ENCODE measurements at places on chromosomes 1 and 21.

GRCh38 chr1:42765269-42765668 lies 1.6 kb downstream of the P3H1 start:
- no peak for DNase-seq

- DNase-seq: no peak
These were observed 5.0 kb upstream of the SHCBP1L start for GRCh38 chr1:182957902-182958395.

GRCh38 chr1:54405898-54406293 lies 298 bp downstream of the SSBP3 start:
- no peak for DNase-seq

- no peak for DNase-seq
These were observed 21.6 kb downstream of the NUP210L start for GRCh38 chr1:154133256-154133655.

DNA sequence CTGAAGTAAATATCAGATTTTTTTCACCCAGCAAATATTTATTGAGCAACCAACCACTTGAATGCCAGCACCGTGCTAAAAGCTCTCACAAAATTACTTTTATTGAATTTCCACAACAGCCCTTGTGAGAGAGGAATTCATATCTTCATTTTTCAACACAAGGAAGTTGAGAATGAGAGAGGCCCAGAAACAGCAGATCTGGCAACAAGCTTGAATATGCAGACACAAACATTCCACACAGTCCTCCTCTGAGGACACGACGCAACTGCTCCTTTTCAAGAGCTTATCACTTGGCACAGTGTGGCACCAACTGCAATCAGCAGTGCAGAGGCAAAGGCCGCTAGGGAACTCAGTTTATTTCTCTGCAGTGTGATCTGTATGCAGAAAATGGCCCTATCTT lies 32.2 kb upstream of the IFNAR2 start:
- DNase-seq: no peak

DNA sequence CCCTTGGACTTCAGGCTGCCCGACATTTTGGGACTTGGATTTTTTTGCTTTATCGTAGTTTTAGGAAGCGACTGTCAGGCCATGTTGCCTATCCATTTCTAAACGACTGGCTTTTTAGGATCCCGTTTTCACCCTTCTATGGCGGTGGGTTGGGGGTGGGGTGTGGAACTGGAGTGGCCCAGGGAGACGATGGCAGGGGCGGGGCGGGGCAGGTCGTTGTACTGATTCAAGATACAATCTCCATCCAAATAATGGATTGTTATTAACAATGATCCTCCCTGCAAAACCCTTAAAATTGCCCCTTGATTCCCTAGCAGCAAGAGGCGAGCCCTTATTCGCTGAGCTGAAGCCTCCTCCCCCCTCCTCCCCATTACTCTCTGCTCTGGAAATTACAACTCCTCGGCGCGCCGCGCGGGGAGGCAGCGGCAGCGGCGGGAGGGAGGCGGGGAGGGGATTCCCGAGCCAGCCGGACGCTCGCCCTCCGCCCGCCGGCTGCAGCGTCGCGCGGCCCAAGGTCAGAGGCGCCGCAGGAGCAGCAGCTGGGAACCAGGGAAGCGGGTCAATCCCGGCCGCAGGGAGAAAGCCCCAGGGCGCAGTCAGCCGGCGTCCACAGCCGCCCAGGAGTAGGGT lies at the start of gene TRIM67:
TRIM67 (plus strand) TSS at position 392 of the 630 bp plus-strand sequence. CDS start 912 bp downstream, outside the sequence.
- DNase-seq: peak; percentile 76

DNA sequence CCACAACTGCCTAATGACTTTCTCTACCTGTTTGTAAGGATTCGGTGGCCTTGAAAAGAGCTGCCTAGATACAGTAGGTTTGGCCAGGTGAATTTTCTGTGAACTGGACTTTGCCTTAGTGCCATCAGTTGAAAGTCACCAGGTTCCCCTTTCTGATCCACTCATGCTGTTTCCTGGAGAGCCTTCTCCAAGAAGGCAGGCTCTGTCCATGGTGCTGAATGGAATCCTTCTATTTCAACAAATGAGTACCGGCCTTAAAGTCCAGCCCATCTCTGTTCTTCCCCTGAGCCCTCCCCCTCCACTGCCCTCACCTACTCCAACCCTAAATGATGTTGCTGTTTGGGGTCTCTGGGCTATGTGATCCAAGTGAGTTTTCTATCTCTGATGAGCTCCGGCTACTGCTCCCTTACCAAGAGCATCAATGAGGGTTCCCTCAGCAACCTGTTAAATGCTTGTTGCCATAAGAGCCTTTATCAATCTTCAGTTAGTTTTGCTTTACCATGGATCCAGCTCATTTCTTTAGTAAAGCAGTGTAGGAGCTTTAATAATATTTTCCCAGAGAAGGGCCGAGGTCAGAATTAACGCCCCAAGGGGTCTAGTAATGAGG lies 500.4 kb downstream of the PTPRU start:
- no peak for DNase-seq

- DNase-seq: peak; percentile 46
These were observed 11.3 kb upstream of the RIPK4 start for GRCh38 chr21:41777951-41778815.

DNA sequence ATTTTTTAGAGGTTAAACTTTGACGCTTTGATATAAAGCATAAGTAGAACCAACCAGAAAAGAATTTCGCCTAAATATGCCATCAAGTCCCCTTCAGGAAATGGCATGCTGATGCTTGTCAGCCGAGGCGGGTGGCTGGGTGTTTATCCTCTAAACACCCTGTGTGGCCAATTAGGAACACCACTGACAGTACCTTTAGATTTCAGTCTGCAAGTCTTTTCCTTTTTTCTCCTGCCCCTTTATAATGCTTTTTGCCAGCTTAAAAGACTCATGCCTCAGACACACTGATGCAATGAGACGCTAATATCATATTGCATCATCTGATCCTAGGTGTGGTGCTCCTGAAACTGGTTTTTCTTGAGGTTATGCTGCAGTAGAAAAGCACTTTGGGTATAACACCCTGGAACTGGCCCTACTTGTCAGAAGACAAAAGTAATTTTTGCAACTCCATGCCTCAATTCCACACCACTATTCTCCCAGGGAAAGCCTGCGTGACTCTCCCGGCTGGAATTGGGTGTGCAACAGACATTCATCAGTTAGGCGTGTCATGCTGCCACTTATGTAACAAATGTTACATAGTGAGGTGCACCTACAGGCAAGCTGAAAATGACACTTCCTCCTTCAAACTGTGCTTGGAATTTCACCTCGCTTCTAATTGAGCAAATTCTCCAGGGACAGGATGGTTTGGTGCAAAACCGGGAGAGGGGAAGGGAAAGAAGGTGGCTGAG lies 2.0 kb upstream of the RCC2 start:
- peak; percentile 47 for DNase-seq

- DNase-seq: peak; percentile 33
These were observed 516 bp downstream of the PHLDA3 start for GRCh38 chr1:201468501-201468843.

DNA sequence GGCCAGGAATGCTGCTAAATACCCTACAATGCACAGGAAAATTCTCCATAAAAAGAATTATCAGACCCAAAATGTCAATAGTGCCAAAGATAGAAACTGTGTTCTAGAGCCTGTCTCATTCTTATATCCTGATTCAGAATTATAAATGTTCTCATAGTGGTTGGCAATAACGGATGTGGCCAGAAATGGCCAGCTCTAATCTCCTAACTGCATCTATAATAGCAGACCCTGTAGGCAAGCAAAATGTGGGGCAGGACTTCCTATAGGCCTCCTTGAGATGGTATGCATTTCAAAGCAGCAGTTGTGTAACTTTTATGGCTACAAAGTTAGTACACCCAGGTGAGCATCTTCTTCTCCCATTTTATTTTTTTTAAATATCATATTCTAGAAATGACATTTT lies 95.9 kb upstream of the SGIP1 start:
- no peak for DNase-seq
